ENCODE measurements at places on chromosomes 3 and 15.

DNA sequence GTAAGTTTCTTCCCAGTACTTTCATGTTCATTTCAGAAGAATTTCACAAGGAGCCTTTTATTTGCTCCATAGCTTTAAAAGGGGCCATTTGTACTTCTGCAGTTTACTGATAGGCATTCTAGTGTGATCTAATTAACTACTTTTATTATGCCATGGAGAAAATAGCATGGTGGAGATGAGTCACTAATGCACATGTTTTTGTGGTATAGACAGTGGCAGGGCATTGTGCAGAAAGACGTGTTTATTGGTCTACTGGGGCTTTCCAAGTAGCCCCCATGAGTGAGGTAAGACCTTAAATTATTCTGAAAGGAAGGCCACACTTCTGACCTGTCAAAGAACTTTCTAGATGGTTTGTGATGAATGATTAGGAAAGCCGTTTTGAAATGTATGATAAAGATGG, 810.0 kb upstream of the NR2F2 start:
- DNase-seq: no peak

DNA sequence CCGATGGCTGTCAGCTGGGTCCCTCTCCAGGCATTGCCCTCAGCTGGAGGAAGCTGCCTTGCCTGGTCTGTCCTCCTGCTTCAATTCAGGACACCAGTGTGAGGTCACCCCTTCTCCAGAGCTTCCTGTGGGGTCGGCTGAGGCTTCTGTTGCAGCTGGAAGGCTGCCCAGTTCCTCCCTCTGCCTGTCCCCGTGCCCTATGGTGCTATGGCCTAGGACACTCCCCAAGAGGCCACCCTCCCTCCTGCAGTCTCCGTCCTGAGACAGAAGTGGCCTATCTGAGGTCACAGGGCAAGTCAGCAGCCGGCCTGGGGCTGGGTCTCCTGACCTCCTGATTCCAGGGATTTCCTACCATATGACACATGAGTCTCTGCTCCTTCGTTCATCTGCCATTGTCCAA, 57.9 kb downstream of the RASGRF1 start:
- DNase-seq: no peak

DNA sequence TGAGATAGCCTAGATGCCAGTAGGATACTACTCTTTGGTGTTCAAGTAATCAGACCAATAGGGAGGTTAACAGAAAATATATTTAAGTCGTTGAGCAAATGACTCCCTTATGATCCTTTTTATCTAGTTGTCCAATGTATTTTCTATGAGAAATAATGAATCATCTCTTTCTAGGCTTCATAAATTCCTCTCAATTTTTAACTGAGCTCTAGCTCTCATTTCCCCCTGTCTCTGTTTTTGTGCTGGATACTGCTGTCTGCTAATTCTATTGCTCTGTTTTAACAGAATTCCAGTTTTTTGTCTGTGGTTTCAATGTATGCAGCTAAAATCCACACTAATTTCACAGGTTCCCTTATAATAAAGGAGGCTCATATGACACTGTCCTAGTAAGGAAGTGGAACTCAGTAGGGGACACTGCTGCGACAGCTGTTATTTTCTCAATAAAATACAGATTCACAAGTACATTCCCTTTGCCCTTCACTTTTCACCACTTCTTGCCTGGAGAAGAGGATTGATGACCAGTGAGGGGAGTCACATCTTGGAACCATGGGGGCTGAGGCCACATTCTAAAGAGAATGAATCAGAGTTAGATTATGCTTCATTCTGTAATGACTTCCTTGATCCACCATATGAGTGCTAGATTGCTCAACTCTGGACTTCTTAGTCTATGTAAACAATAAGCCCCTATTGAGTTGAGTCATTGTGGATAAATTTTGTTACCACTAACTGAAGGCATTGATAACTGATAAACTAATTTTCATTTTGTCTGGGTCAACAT, 558.7 kb upstream of the KCNMB2 start:
- no peak for DNase-seq

DNA sequence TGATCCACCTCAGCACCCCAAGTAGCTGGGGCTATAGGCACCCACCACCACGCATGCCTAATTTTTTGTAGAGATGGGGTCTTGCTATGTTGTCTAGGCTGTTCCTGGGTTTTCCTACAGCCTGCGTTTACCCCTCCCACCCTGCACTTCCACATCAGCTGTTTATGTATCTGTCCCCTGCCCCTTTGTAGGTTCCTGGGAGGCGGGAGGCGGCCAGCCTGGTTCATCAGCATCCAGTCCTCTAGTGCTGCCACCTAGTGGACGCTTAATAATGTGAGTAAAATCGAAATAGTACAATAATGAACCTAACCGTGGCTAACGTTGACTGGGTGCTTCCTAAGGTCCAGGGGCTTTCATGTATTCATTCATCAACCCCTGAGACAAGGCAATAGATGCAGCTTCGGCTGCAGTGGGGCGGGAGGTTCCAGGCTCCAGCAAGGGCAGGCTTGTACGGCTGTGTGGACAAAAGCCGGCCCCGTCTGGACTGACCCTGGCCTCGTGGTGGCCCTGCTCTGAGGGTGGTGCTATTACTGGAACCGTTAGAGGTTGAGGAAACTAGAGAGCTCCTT, 1.2 kb upstream of the LCTL start:
- no peak for DNase-seq

DNA sequence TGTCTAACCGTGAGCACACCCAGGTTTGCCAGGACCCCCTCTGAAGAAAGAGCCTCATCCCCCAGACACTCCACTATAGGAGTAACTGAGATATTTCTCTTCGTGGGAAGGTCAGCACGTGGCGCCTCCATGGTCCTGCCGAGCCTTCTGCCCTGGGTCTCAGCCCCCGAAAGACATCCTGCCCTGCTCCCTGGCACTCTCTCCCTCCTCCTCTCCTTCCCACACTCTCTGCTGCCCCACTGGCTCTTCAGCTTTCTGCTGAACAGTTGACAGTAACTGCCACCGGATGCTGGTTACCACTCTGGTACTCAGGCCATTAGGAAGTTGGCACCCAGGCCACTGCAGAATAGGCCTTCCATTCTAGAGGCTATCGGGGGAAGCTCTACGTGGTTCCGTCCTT, 185.2 kb downstream of the UACA start:
- DNase-seq: no peak

- DNase-seq: no peak
Measured at GRCh38 chr3:15523660-15524417, 2.3 kb upstream of the COLQ start.

DNA sequence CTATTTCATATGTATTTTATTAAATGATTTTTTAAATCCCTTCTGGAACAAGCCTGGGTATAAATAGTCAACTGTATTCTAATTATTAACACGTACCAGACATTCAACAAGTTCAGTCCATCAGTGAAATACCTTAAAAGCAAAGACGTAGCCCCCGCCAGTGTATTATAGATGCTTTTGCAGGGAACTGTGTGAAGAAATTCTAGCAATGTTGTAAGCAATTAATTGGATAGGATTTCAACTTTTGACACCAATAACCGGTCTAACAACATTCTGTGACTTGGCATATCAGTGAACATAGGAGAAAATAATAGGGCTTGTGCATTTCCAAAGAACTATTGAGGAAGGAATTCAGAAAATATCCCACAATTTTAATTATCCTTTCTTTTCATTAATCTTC, 67.2 kb upstream of the TGFBR2 start:
- DNase-seq: no peak

GRCh38 chr3:193711523-193711963, 118.5 kb downstream of the OPA1 start:
- DNase-seq: no peak

DNA sequence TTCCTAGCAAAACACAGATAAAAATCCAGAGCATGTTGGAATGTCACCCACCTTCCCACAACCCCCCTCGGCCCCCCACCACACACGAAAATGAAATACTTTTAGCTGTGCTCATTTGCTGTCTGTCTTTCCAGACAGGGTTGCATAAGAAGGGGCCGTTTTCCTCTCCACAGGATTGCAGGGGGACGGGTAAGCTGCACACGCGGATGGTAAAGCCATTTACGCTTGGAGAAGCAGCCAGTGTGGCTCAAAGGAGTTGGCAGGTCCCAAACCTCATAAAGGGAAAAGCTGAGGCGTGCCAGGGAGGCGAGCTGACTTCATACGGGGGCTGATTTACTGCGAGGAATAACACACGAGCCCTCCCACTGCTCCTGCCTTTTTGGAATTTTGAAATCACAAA, 47.4 kb upstream of the ITGA11 start:
- no peak for DNase-seq

GRCh38 chr3:157058392-157059071, 101.4 kb downstream of the CCNL1 start:
- no peak for DNase-seq

DNA sequence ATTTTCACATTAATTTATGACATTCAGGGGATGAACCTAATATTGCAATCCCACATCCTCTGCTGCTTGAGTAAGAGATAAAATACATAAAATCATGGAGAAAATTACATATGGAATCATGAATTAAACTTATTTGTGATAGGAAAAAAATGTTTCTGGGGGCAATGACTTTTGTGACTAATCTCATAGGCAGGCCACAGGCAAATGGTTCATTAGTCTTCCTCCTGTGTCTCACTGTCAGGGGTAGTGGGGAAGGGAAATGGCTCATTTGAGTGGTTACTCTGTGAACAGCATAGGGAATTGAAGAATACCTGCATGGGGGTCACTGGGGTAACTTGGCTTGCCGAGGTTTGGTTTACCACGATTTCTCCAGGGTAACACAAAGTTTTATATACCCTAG, 72.0 kb downstream of the TFG start:
- no peak for DNase-seq

GRCh38 chr15:40957581-40958051, 4.3 kb downstream of the CHAC1 start:
- DNase-seq: no peak

DNA sequence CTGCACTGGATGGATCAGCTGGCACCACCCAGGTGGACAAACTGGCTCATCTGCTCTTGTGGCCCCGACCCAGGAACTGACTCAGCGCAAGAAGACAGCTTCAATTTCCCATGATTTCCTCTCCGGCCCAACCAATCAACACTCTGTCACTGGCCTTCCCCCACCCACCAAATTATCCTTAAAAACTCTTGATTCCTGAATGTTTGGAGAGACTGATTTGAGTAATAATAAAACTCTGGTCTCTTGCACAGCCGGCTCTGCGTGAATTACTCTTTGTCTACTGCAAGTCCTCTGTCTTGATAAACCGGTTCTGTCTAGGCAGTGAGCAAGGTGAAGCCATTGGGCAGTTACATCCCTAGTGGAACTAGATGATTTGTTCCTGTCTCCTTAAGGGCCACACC, 16.1 kb downstream of the BDH1 start:
- DNase-seq: no peak

DNA sequence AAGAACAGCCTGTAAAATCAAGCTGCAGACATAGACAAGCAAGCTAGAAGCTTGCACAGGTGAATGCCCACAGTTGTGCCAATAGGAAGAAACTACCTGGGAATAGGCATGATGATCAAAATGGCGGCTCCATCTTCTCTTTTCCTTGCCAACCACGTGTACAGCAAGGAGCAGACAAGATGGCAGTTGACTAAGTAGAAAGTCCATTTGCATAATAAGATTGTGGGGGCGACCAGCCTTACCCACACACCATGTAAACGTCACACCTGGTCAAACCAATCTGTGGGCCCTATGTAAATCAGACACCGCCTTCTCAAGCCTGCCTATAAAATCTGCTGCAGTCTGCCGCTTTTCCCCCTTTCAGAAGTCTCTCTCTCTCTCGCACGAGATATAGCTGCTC, 25.1 kb upstream of the ANKRD34C start:
- no peak for DNase-seq

- DNase-seq: no peak
Measured at GRCh38 chr3:99023590-99024192, 122.2 kb upstream of the DCBLD2 start.

DNA sequence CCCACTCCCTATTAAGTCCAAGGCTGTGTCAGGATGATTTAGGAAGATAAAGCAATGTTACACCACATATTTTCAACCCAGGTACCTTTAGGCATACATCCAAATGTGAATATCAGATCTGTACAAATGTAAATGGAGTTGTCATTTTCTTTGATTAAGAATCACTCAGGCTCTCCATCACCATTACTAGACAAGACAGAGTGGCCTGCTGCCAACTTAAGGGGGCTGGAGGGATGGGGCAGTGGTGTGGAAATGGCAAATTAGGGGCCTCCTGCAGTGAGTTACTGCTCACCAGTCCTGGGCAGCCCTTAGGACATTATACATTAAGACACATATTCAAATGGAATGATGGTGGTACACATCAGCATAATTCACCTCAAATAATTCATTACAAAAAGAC, 211.0 kb downstream of the TNIK start:
- DNase-seq: no peak

DNA sequence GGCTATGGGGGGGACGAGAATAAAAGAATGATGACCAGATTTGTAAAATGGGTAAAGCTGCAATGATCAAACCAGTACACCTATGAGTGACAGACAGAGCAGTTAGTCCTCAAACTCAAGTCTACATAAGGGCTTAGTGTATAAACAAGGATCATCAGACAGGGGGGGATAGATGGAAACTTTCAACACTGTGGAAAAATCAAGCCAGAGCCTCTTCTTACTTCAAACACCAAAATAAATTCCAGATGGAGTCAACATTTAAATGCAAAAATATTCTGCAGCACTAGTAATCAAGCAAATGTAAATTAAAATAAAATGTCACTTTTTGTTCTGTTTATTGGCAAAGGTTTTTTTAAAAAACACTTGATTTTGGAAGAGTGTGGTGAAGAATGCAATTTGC, 205.9 kb upstream of the RGMA start:
- DNase-seq: no peak

Measured in posterior cingulate gyrus (tissue), 11 donors.